ENCODE measurements at places on chromosomes 6 and 20. TPM values are rescaled to one million over a fixed set of nuclear protein-coding genes. Genes with fewer than 3 reads are reported as not detected.
A peak's percentile ranks its signal among the peaks of the same experiment; 100 is the strongest.

NMBR gene
- total RNA-seq = 0.48 TPM

DNA sequence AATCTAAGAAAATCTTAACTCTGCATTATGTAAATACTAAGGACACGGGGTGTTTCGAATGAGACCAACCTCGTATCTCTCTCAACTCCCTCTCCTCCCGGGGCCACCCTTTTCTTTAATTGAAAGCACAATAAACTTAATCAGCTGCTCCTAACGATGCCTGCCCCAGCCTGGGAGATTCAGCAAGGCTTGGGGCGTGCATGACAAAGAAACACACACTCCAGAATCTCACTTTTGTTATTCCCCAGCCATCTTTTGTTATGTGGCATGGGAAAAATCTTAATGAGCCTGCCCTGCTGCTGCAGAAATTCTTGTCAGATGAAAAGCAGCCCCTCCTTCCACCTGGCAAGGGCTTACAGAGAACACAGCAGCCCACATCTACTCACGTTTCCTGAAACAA, 117.4 kb downstream of the TTLL2 start:
- DNase-seq = peak; percentile 51

NHLRC1 gene
- 5.5 TPM for total RNA-seq

DNA sequence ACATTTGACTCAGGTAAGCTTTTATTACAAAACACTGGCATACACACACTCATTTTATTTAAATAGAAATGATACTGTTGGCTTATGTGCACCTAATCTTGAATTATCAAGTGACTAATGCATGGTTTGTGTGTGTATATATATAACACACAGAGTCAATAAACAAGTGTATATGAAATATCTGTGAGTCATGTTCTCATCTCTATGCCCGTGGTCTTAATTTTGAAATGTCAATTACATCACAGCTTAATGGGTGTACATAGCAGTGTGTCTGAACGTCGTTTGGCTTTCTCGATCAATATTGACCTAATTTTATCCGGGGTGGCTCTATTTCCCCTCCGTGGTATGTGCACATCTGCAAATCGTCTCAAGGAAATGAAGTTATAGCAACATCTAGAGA, 104.0 kb upstream of the ZFP64 start:
- no peak for DNase-seq

DNA sequence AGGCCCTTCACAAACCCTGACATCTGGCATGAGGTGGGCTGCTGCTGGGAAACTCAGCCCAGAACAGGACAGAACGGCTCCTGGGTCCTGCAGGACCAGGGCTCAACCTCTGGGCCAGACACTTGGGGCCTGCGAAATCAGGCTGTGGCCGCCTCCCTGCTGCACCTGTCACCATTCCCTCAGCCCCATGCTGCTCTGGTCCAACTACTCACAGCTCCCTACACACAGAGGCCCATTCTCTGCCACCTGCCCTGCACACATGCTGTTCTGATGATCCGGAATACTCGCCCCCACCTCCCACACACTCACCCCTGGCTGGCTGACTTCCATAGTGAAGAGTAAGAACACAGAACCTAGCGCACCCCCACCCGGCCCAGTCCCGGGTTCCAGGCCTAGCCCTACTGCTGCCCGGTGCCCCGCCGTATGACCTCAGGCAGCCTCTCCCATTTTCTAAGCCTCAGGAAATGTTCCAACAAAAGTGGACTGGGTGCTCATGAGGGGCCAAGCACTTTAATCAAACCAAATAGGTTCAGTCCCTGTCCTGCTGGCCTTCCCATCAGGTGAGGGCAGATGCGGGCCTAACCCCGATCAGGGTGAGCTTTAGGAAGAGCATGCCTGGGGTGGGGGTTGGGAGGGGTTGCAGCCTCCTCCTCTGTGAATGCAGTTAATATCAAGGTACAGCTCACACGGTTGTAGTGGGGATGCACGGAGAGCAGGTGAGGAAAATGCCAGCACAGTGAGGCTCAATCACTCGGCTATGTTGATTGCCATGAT, 3.9 kb downstream of the PEDS1 start:
- DNase-seq = no peak

GRCh38 chr6:14706378-14706929, 539.4 kb upstream of the JARID2 start:
- no peak for DNase-seq

MCHR2 gene
- 12.8 TPM for total RNA-seq

DNA sequence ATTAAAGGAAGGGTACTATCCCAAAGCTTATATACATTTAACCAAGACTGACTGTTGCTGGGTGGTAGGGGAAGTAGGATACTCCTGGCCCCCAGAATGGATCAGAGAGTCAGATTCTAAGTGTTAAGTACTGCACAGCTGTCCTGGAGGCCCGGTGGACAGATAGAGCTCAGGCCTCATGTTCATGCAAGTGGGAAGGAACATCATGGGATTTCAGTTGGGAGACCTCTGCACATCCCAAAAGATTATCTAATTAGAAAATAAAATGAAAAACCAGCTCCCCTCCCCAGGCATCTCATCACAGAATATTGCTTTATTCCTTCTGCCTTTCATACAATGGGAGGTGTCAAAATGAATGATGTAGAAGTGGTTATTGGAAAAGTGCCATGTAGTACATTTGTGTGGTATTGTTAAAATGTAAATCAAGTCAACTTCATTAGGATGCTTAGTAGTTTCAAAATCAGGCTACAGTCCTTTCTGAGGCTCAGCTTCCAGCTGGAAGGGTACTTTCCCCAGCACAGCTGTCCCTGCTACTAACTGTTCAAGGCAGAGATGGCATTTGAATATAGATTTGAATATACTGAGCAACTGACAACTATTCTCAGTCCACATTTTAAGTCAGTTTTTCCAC, 82.9 kb downstream of the SLC35B3 start:
- no peak for DNase-seq

BPIFB2 gene
- not detected for total RNA-seq

- no peak for DNase-seq
Observed at GRCh38 chr6:156703719-156704118, 73.5 kb upstream of the ARID1B start.

GRCh38 chr20:32263398-32263954, 14.0 kb upstream of the KIF3B start:
- no peak for DNase-seq

GRCh38 chr6:70549327-70549726, 17.4 kb upstream of the SDHAF4 start:
- DNase-seq = no peak

VPS16 gene
- total RNA-seq = 19.7 TPM

PDYN gene
- 1.4 TPM for total RNA-seq

CCN6 gene
- total RNA-seq = 6.7 TPM

PSMB9 gene
- total RNA-seq = 0.72 TPM

DNA sequence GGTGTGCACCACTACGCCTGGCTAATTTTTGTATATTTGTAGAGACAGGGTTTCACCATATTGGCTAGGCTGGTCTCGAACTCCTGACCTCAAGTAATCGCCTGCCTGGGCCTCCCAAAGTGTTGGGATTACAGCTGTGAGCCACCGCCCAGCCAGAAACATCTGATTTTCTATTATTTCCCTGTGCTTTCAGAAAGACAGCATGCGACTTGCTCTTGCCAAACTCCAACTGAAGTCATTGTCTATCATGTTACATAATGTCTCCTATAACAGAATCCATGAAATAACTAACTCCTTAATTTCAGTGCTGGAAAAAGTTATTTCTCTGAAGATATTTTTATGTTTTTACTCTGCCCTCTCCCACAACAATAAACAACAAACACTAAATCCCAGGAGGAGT, 8.5 kb downstream of the RMND1 start:
- no peak for DNase-seq

TFAP2A gene
- total RNA-seq = 20.7 TPM

DNA sequence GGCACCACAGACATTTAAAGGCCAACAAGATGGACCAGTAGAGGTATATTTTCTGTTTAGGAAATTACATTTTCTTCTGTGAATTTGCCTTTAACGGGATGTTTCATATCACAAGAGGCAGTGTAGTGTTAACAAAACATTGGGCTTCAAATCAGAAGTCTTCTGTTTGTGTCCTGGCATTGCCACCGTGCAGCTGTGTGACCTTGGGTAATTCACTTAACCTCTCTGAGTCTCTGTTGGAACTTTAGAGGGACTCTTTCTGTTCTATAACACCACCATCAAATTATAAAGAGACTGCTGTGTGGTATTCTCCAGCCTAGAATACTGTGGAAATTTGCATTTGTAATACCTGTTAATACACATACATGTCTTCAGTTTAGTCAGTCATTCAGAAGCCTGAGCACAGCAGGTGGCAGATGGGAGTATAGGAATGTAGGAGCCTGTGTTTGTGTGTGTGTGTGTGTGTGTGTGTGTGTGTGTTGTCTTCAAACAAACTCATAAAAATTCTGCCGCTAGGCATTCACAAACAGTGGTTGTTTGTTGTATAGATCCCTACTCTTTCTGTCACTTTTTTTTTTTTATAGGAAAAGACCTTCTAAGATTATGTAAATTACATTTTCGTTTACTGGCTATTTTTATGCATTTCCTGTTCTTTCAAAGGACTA, 22.6 kb downstream of the UST start:
- DNase-seq = no peak

GRCh38 chr6:56238352-56238751, 9.0 kb downstream of the COL21A1 start:
- DNase-seq = no peak

MEP1A gene
- total RNA-seq = 2.2 TPM

SMOC2 gene
- 146 TPM for total RNA-seq

- DNase-seq = no peak
Observed at GRCh38 chr6:147117580-147117979, 86.6 kb upstream of the STXBP5 start.

GRCh38 chr6:7726416-7727085, 652 bp downstream of the BMP6 start:
- no peak for DNase-seq

MYBL2 gene
- total RNA-seq = 0.24 TPM

GRCh38 chr6:163771180-163771579, 356.7 kb downstream of the QKI start:
- DNase-seq = no peak

DNA sequence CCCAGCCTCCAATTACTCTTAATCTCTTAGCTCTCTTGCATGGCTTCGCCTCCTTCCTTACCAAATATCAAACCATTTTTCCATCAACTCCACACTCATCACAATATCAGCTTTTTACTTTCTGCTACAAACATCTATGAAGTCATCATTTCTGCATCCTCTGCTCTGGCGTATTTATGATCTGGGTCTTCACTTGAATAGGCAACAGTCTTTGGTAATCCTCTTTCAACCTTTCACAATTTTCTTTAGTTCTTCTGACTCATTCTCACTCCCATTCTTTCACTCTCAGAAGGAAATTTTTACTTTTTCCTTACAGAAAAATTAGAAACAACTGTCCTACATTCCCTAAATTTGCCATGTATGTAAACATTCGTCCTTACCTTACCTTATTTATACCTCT, 522.4 kb downstream of the HDGFL1 start:
- no peak for DNase-seq

GRCh38 chr6:18102783-18103509, 19.5 kb downstream of the NHLRC1 start:
- no peak for DNase-seq

HAO1 gene
- not detected for total RNA-seq

DOK5 gene
- 6.7 TPM for total RNA-seq

GRCh38 chr20:63150391-63150898, 65.5 kb downstream of the YTHDF1 start:
- no peak for DNase-seq

GRCh38 chr6:5930968-5931367, 75.8 kb downstream of the NRN1 start:
- no peak for DNase-seq

CSNK2A1 gene
- 91.5 TPM for total RNA-seq

ADAT2 gene
- 3.4 TPM for total RNA-seq
